CD8-positive, alpha-beta T cell (primary cell): ENCODE measurements at places on chromosomes 13 and 19. TPM values are rescaled to one million over a fixed set of nuclear protein-coding genes. Genes with fewer than 3 reads are reported as not detected.

GDF15 gene
- not detected for total RNA-seq

FAM174C gene
- 37.4 TPM for total RNA-seq

PDX1 gene
- total RNA-seq = not detected

CEACAM7 gene
- not detected for total RNA-seq

ZNF177 gene
- 1.00 TPM for total RNA-seq

COX7A1 gene
- total RNA-seq = not detected

NCLN gene
- total RNA-seq = 47.3 TPM

TUBA3C gene
- total RNA-seq = not detected

ATXN8OS gene
- total RNA-seq = not detected

IL4I1 gene
- 7.9 TPM for total RNA-seq

ATP1A3 gene
- total RNA-seq = 10.2 TPM

SIGLEC7 gene
- not detected for total RNA-seq

ZNF541 gene
- total RNA-seq = 0.33 TPM

ADGRE3 gene
- total RNA-seq = not detected

ZNF534 gene
- total RNA-seq = not detected

NLRP11 gene
- total RNA-seq = not detected

KCNN1 gene
- not detected for total RNA-seq

ZNF575 gene
- 3.4 TPM for total RNA-seq

WASF3 gene
- total RNA-seq = not detected

SOX1 gene
- not detected for total RNA-seq

SGTA gene
- total RNA-seq = 38.2 TPM

DOCK6 gene
- total RNA-seq = 0.54 TPM

SIGLEC5 gene
- not detected for total RNA-seq

FGF21 gene
- not detected for total RNA-seq

ZNF181 gene
- total RNA-seq = 1.7 TPM

YIF1B gene
- 12.0 TPM for total RNA-seq

FFAR3 gene
- not detected for total RNA-seq

DACT3 gene
- total RNA-seq = not detected
